ENCODE measurements at places on chromosomes 12 and 14.

DNA sequence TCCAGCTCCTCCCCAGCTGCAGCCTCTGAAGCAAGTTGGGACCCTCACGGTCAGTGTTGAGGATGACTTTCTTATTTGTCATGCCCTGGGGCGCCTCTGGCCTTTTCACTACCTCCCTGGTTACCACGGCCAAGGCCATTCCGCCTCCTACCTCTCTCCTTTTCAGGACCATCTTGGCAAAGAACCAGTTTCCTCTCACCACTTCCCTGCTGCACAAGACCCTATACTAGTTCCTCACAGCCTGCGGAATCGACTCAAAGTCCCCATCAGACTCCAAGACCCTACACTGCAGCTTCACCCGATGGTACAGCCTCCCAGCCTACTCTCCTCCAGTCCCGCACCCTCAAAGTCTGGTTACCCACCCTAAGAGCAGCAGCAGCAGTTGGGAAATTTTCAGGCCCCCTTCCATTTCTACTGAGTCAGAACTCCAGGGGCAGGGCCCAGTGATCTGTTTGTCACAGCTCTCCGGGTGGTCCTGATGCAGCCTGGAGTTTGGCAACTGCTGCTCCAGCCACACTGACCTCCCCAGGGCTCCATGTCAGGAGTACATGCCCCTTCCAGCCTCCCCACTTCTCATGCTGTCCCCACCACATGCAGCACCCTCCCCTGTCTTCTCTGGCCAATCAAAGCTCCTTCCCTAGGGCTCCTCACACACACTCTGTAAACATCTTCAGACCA, 5.4 kb downstream of the VWF start:
- no peak for DNase-seq

DNA sequence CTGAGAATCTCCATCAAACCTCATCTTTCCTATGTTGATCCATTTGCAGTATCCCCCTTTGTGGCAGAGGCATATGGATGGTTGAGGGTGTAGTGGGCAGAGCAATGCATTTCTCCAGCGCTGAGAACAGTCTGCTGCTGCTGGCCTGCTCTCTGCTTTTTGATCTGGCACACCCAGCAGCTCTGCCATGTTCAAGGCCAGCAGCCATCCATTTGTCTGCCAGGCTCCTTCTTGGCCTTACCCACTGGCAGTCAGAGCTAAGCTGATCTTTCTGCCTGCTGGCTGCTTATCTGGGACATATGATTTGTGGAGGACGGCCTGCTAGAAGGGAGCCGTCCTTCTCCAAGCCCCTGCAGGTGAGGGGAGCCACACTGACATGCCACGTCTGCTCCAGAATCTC, 17.0 kb downstream of the NPC2 start:
- DNase-seq = peak; percentile 41

GRCh38 chr12:69064734-69065443, 131.9 kb upstream of the CPM start:
- DNase-seq = no peak

GRCh38 chr12:50200552-50201273, 33.5 kb upstream of the CERS5 start:
- DNase-seq = no peak

- no peak for DNase-seq
Observed at GRCh38 chr12:22257100-22257499, 77.4 kb downstream of the ST8SIA1 start.

GRCh38 chr14:76929927-76930326, 98.6 kb downstream of the IRF2BPL start:
- DNase-seq = peak; percentile 44

DNA sequence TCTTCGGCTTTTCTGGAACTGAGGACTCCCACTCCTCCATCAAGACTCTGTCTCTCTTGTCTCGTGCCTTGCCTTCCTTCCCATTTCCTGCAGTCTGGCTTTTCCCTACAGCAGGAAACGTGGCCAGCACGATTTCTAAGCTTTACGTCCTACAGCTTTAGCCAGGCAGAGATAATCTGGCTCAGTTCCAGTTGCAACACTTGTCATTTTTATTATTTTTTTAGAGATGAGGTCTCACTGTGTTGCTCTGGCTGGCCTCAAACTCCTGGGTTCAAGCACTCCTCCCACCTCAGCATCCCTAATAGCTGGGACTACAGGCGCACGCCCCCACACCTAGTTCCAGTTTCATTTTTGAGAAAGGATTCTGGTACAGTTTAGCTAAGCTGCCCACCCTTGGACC, 19.9 kb downstream of the CALM1 start:
- no peak for DNase-seq

DNA sequence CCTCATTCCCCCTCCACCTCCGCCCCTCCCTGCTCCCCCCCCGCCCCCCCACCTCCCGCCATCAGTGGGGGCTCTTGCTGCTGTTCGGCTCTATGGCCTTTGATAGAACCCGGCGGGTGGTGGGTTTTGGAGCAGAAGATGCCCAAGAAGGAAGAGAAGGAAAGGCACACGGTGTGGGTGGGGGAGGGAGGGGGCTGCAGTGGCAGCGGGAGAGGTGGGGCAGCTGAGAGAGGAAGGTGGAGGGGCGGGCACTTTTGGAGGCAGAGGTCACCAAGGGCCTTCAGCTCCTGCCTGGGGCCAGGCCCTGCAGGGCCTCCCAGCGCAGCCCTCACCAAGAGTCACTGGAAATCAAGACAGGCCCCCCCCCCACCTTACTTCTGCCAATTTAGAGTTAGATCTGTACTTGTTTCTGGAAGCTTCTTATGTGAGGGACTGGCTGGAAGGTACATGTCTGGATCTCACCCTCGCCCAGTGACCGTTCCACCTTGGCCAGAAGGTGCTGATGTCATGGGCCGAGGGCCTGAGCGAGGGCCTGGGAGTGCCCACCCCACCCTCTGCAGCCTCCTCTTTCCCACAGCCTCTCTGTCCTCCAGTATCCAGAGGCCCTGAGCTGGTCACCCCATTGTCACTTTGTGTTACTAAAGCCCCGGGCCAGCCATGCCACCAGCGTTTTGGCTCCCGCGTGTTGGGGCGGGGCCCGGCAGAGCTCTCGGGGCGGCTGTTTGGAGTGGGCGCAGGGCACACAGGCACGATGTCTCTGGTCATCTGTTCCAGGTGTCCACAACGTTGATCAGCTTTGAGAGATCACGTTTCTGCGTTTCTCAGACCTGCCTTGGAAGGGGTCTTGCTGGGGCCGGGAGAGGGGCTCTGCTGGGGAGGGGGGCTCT, 153.9 kb downstream of the KIF26A start:
- peak; percentile 5 for DNase-seq

DNA sequence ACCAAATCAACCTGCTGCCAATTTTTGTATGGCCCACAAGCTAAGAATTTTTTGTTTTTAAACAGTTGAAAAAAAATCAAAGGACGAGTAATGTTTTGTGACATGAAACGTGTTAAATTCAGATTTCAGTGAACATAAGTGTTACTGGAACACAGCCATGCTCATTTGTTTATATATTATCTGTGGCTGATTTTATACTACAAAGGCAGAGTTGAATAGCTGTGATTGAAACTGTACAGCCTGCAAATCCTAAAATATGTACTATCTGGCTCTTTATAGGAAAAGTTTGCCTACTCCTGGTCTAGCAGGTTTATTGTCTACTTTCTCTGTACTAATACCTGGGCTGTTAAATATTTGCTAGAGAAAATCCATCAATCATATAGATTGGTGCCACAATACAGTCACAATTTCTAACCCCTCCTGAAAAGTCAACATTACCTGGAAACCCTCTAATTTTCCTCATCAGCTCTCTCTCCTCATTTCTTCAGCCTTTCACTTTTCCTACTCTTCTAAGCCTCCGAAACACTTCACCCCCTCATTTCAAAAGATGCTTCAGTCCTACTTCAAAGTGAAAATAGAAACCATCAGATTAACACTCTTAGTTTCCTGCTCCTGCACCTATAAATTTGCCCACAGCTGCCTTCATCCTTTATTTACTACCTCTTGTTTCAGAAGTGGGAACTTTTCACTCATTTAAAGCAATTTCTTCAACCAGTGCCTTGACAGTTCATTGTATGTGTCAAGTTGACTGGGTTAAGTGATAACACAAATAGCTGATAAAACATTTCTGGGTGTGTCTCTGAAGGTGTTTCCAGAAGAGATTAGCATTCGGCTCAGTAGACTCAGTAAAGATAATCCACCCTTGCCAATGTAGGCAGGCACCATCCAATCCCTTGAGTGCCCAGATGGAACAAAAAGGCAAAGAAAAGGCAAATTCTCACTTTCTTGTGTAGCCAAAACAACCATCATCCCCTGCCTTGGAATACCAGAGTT, 18.0 kb upstream of the C2CD5 start:
- DNase-seq = no peak

DNA sequence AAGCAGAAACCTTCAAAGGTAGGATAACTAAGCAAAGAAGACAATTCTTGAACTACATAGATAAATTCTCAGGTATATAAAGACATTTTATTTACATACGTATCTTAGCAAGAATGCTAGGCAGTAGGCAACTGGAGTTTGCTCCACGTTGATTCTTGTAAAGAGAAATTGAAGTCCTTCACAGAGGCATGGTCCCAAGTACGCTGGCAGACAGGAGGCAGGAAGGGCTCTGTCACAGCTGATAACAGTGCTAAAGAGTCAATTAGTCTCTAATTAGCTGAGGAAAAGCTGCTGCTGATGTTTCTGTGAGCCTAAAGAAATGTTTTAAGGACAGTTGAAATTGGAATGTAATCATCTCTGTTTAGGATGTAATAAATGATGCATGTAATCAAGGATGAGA, 146.8 kb downstream of the METTL25 start:
- DNase-seq = no peak

- peak; percentile 53 for DNase-seq
Observed at GRCh38 chr14:88546621-88547385, 8.0 kb downstream of the PTPN21 start.

GRCh38 chr14:97458661-97459579, 661.7 kb downstream of the VRK1 start:
- DNase-seq = no peak

GRCh38 chr12:28776220-28776619, 372.9 kb upstream of the FAR2 start:
- no peak for DNase-seq

GRCh38 chr14:36671149-36671548, 9.5 kb downstream of the PAX9 start:
- DNase-seq = no peak

DNA sequence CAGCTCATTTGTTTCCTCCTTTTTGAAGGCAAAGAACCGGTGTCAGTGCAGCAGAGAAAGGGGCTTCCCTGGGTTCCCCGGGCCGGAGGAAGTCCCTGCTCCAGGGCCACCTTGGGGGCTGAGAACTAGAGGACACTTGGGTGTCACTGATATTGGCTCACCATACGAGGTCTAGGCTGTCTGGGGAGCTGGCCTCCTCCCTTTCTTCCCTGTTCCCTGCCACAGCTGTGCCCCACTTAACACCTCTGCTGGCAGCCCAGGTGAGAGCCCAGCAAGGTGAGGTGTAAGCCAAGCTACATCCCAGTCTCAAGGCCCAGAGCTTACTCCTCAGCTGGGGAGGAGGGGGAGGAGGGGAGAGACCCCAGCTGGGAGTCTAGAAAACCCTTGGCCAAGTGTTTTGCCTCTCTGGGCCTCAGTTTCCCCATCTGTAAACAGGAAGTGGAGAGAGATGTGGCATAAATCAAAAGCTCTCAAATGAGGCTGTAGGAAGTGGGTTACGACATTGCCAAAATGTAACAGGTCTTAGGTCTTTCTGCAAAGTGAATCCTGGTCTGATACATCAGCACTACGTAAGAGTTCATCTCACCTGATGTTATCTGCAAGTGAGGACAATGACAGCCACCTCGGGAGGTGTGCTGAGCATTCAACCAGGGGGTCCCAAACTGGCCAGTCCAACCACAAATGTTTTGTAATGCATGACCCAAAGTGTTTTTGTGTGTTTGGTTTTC, 25.5 kb downstream of the RASAL1 start:
- DNase-seq = no peak

- no peak for DNase-seq
Observed at GRCh38 chr14:62736048-62737043, 308.9 kb downstream of the KCNH5 start.

DNA sequence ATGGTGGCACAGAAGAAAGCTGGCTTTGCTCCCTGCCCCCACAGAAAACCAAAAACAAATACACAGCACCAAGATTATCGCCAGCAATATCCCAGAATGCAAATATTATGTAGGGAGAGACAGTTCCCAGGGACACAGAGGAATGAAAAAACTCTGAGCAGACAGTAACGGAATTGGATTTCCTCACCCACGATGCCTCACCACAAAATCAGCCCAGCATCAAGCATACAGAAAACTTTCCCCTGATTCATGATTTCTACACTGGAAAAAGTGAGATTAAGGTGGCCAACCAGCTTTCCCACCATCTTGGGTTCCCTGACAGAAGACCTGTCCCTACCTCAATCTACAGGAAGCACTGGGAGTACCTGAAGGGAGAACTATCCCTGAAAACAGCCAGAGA, 36.6 kb downstream of the PARP11 start:
- DNase-seq = no peak

DNA sequence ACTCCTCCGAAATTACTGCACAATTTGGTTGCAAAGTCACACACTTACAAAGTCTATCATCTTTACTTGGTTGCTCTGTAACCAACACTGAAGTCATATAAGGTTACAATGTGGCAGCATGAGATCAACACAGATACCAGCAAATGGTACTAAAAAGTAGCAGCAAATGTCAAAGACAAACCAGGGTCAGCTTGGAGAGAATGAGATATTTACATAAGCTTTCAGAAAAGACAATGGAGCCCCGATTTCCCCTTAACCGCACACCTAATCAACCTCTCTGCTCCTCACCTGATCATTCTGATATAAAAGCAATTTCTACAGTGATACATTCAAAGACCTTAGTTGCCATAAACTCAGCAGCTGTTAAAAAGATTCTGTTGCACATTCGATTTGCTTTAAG, 76.4 kb upstream of the FOXN3 start:
- no peak for DNase-seq

DNA sequence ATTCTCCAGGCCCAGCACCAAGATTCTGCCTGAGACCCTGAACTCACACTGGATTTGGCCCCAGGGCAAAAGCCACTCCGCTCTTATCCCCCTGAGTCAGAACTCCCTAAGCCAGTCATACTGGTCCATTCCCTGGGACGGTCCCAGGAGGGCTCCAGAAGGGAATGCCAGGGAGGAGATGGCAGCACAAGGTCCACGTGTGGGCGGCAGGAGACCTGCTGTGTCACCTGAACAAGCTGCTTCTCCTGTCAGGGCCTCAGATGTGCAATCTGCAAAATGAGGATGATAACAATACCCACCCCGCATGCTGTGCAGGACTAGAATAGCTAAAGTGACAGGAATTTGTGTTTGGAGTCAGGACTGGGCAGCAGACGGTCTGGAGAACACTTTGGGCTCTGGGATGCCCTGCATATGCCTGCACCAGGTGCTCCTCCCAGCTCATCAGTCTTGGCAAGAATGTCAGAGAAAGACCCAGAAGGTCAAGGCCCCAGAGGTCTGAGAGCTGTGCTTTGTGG, 40.3 kb downstream of the CMKLR1 start:
- DNase-seq = no peak

- DNase-seq = peak; percentile 70
Observed at GRCh38 chr12:118055144-118055557, 5.8 kb downstream of the WSB2 start.

GRCh38 chr14:50920482-50921230, 23.6 kb downstream of the PYGL start:
- DNase-seq = no peak

Measured in WERI-Rb-1 (cell line).